Glutamatergic neuron (in vitro differentiated cells): ENCODE measurements at places on chromosomes 4 and X.

GRCh38 chr4:125105561-125105960 is 209.2 kb upstream of the FAT4 start:
- no peak for DNase-seq

DNA sequence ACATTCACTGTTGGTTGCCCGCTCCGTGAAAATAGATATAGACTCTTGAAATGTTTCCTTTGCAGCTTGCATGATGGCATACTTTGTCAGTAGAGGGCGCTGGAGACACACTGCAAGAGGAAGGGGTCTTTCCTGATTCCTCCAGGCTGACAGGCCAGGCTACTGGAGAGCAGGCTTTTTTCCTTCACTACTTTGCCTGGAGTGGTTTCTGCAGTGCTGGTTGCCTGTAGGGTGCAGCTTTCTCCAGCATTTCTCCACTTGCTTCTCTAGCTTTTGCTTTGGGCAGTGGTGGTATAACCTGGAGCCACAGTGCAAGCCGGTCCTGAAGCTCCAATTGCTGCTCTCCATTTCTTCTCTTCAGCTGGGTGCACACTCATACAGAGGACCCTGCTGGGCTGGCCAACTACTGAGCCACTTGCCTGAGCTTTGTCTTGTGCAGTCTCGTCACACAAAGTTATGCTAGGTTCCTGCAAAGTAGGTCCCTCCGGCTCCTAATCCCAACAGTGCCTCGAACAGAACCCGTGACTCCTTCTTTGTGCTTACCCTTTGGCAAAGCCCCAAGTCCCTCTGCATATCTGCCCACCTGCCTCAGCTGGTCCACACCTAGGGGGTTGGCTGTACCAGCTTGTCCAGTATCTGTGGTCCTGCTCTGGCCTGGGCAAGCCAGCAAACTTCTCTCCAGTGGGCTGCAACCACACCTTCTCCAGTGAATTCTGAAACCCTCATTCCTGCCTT is 46.3 kb downstream of the RASSF6 start:
- peak; percentile 70 for DNase-seq

GRCh38 chrX:25156323-25156722 is 140.6 kb upstream of the ARX start:
- no peak for DNase-seq

DNA sequence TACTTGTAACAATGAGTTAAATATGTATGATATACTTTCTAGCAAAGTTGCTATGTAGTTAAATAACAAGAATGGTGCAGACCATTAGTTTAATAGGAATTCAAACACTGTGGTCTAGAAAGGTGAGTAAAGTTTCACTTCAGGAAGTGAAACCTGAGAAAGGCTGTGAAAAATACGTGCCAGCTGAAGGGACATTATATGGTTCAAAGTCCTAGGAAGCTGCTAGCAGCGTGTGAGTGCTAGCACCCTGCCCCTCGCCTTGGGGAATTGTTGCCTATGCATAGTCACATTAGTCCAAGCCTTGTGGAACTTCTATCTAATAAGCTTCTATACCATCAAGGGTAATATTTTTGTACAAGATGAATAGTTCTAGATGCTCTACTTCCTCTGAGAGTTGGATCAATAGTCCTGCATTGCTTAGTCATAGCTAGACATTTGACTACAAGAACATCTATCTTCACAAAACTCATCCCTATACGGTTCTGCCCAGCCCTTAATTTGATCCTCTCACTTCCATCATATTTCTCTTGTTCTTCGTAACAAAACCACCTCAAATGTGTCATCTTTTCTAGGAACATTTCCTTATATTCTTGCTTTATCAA is 45.8 kb upstream of the ARSJ start:
- no peak for DNase-seq

DNA sequence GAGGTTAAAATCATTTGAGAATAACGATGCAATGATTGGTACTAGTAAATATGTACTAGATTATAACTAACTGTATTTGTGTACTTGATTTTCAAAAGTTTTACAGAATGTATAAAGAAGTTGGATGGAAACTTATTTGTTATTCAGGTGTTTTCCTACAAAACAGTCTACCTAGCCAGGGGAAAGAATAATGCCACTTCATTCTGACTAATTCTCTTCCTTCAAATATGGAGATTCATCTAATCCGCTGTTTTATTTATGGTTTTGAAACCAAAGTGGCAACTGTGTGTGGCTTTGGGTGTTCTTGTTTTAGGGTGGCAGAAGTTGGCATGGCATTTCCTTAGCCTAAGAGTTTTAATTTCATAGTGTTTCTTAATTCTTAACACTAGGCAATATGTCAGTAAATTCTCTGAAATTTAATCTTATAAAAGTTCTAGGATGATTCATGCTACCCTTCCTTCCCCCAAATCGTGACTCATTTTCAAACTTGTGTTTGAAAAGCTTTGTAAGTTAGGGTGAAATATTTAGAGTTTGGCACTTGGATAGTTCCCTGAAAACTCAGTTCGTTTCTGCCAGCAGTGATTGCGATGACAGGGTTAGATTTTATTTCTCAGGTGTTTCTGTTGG is 62.6 kb downstream of the DCLK2 start:
- DNase-seq = no peak
